ENCODE measurements at places on chromosomes 11 and 22.

- no peak for DNase-seq
Measured at GRCh38 chr11:88779577-88779976, 286.2 kb downstream of the GRM5 start.

GRCh38 chr11:33530815-33531214, 169.8 kb downstream of the C11orf91 start:
- DNase-seq, result no peak

DNA sequence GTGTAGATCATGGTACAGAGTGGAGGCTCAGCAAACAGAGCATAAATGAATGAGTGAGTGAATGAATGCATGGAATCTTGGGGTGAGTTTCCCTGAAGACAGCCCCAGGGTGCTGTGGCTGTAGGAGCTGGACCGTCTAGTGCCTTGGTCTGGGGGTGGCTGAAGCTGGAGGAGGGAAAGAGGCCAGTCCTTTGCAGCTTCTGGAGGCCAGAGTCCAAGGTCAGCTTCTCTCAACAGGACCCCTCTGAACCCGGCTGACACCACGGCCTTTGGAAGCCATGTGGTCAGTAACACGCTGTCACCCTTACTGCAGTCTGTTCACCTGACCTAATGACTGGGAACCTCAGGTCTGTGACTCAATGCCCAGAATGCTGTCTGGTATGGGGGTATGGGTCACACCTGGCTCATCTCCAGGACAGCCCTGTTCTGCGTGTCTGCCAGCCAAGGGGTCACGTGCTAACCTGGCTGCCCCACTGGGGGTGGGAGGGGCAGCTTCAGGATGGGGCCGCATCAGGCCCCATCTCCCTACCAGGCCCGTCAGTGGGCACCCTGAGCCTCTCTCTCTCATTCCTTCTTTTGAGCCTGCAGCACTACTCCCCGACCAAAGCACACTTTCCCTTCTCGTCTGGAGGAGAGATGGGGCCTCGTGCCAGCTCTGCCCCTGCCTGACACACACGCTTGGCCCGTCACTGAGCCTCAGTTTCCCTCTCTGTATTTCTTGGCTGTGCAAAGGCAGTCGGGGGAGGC, 24.1 kb upstream of the CHKA start:
- no peak for DNase-seq

GRCh38 chr11:125978778-125979407, 33.0 kb downstream of the VSIG10L2 start:
- DNase-seq, result no peak

DNA sequence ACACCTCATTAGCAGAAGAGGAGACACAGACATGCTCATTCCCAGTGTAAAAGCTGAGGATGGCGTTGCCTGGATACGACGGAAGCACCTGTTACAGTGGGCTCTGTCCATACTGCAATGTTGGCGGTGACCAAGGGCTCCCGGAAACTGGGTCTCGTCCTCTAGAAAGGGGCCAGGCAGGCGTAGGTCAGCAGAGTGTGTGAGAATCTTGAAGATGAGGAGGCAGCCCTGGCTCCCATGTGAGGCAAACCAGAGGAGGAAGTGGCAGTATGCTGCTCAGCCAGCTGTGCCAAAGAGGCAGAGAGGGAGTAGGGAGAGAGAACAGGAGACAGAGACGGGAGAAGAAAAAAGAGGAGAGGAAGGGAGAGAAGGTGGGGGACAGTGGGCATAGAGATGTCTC, 10.3 kb downstream of the LTO1 start:
- DNase-seq, result no peak

DNA sequence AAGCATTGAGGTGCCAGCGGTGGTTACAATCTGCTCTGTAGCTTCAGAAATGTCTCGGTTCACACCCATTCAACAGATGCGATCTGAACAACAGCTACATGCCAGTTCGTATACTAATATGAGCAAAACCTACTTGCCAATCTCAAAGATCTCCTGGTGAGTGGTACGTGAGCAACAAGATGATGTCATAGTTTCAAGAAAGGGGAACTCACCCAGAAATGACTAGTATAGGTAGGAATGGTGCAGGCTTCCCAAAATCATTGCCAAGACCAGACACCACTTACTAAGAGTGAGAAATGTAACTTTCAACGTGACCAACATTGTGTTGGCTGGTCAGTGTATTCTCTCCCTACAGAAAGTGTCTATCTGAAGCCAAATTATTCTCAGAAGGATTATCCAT, 31.1 kb downstream of the OR6Q1 start:
- DNase-seq, result no peak

GRCh38 chr11:64230985-64231365, 627 bp downstream of the DNAJC4 start:
- DNase-seq, result no peak

GRCh38 chr11:68882391-68882790, 21.2 kb downstream of the MRPL21 start:
- no peak for DNase-seq

DNA sequence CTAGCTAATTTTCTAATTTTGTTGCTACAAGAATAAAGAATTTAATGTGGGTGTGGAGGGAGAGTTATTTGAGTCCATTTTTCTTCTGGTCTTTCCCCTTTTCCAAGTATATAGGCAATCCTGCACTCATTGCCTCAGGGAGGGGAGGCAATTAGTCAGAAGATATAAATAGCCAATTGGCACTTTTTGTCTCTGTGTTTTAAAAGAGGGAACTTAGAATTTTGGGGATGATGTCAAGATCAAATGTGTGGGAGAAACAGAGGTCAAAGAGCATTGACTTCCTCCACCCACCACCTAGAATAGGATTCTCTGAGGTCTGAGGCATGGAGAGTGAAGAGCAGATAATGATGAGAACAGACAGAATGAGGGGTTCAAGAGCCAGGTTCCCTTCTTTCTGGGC, 120.3 kb upstream of the ZC3H12C start:
- no peak for DNase-seq

DNA sequence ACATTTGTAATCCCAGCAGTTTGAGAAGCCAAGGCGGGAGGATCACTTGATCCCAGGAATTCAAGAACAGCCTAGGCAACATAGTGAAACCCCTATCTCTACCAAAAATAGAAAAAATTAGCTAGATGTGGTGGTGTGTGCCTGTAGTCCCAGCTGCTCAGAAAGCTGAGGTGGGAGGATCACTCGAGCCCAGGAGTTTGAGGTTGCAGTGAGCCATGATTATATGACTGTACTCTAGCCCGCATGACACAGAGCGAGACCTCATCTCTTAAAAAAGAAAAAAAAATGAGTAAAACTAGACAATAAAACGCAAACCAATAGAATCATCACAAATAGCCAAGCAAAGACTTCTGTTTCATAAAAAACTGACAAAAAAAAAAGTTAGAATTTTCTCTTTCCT, 21.8 kb downstream of the NUCB2 start:
- DNase-seq, result no peak
